Colonic mucosa (tissue), 4 donors: ENCODE measurements at places on chromosomes 2 and 18. TPM values are rescaled to one million over a fixed set of nuclear protein-coding genes. Genes with fewer than 3 reads are reported as not detected.

DNA sequence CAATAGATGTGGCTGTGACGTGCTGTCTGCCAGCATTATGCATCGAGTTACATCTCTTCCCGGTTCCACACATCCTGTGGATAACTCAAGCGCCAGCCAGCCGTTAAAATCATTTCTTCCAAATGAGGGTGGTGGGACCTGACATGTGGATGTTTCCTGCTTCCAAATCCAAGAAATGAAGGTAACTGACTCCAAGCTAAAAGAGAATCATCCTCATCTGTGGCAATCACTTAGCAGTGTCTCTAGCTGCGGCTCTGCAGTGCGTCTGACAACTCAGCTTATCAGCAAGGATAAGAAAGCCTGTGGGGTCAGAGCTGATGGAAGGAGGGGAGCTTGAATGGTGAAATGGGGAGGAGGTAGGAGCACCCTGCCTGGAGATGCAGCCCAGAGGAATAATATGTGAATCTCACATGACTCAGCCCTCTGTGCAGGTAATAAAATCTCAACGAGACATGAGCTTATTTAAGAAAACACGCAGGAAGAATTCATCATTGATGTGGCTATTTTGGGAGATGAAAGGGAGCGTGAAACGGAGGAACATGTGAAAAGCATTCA is 382.2 kb upstream of the TRIB2 start:
- no peak for DNase-seq

DNA sequence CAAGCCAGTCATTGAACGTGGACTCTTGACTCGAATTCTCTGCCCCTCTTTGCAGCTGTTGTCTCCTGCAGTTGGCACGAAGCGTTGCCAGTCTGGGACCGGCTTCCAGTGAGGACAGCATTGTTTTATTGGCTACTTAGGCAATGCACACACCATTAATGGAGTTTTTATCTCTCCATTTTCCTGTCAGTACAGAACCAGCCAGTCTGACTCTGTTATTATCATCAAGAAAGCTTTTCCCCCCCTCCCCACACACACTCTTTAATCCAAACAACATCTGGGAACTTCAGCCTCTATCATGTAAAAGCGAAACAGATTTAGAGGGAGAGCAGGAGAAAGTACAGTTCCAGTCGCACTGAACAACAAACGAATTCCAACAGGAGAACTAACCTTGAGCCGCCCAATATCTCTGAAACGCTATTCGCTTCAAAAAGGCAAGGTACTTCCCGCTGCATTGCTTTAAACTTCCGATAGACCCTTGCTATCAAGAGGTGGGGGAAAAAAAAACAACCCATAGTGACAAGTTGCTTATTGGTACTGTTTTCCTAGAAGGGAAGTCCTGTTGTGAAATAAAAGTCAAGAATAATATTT is 38.2 kb downstream of the ACVR1 start:
- DNase-seq, result no peak

Gene PLCD4
- 0.54 TPM for total RNA-seq

Gene NT5DC4
- not detected for total RNA-seq

DNA sequence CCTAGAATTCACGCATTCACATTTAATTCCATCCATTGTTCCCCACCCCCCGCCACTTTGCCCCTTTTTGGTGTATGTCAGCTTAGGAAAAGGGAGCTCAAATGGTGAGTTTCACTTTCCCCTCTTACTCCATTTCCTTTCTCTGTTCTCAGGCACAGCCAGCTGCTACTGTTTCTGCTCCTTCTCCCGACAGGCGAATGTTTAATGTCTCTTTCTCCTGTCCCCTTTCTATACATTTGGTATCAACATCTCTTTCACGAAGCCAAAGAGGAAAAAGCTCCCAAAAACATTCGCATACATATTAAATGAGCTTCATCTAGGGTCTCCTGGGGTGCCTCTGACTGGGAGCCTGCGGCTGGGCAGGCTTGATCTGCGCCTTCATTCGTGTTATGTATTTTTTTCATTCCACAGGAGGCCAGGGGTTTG is 124.2 kb upstream of the SATB2 start:
- DNase-seq, result no peak

GRCh38 chr18:29540548-29540947 is 1363.6 kb upstream of the CDH2 start:
- DNase-seq, result no peak

Gene CAPN13
- total RNA-seq, result 31.2 TPM

DNA sequence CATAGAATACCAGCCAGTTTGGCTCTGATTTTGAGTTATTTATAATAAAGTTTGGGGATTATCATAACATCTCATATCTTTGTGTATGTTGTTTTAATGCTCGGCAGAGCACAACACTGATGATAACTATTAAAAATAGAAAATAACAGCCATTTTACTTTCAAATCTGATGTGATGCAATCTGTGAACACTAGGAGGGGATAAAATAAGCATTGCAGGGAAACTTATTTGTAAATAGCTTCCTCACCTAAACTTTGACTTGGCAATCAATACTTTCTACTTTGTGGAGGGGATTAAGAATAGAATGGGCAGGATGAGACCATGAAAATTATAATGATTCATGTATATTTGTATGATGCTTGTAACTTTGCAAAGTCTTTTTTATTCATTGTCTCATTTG is 54.4 kb downstream of the USP14 start:
- DNase-seq, result no peak

- no peak for DNase-seq
Observed at GRCh38 chr18:58015065-58015780, 28.8 kb upstream of the NEDD4L start.

Gene E2F6
- 6.6 TPM for total RNA-seq

DNA sequence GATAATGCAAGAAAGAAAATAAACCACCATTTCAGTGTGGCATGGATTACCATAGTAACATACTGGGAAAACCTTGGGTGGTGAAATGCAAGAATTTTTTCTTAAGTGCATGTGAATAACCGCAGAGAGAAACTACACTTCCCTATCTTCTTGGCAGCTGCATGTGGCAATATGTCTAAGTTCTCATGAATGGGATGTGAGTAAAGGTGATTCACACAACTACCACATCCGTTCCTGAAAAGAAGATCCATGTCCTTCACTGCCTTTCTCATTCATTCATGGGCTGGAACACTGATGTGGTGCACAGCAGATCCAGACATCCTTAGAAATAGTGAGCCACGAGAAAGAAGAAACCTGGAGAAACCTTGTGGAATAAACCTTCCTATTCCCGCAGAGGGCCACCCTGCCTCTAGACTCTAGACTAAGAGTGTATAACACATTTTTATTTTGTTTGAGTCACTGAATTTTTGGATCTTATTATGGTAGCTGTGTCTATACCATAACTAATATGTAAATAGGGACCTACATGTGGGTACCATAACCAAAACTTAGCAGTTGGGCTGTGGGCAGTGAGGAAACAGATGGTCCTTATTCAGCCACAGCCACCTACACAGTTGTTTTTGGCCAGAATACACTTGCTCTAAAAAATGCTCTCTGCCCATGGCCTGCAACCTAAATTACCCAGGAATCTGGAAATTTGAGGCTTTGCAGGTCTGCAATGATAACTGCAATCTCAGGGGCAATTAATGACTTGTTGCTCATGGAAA is 573.3 kb downstream of the LRP1B start:
- DNase-seq, result no peak

Gene NEUROD1
- 3.0 TPM for total RNA-seq

DNA sequence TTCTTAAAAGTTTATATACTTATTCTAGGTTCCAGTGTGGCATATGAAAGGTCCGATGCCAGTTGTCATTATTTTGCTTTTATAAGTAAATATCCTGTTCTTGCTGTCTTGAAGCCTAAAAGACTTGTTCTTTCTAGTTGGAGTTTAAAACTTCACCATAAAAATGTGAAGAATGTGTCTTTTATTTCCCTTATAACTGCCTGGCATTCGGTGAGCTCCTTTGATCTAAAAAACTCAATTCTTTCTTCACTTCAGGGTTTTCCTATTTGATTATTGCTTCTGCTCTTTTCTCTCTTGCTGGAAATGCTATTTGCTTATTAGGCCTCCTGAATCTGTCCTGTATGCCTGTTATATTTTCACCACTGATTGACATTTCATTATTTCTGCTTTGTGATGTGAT is 51.6 kb downstream of the TSPYL6 start:
- DNase-seq, result no peak

Gene SANBR
- total RNA-seq, result 11.1 TPM

GRCh38 chr18:57923611-57924010 is 120.4 kb upstream of the NEDD4L start:
- no peak for DNase-seq

Gene PLA2R1
- total RNA-seq, result 6.7 TPM

DNA sequence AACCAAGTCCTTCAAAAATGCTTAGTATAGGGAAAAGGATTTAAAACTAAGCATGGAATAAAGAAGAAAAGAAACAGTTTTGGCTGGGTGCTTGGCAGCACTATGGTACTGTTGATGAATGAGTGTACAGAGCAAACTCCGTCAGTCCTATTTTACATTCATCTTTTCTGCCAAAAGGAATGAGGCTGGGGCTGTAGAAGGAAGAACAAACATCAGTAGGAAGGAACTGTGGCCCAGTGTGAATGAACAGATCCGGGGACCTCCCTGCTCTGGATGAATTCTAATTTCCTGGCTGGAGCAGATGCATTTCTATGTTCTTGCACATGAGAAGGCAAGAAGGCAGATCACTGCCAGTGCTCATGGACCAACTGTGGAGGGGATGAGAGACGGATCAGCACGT is 474.0 kb upstream of the MEIS1 start:
- no peak for DNase-seq

Gene KANSL1L
- 5.9 TPM for total RNA-seq

GRCh38 chr2:177551989-177552421 is 159.4 kb downstream of the AGPS start:
- peak; percentile 54 for DNase-seq

DNA sequence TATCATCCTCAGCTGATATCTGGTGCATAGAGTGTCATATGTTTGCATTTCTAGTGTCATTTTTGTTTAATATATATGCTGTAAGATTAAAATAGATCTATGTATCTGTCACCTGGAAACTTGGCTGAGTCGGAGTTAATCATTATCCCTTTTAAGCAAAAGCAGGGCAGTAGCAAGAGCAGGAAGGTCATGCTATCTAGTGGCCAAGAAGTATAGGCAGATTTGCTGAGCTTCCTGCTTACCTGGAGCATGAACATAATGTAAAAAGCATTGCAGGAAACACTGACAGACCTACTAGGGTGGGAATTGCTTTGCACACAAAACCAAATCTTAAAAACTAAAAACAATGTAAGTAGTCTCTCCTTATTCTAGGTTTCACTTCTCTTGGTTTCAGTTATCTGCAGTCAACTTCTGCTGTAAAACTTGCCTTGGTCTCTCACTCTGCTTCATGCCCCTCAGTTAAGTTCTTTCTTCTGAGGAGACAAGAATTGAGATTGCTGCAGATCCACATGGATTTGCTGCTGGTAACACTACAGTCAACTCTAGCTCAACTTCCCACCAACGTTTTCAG is 295.3 kb downstream of the CDH7 start:
- DNase-seq, result peak; percentile 17

Gene REG3G
- 1.1 TPM for total RNA-seq

DNA sequence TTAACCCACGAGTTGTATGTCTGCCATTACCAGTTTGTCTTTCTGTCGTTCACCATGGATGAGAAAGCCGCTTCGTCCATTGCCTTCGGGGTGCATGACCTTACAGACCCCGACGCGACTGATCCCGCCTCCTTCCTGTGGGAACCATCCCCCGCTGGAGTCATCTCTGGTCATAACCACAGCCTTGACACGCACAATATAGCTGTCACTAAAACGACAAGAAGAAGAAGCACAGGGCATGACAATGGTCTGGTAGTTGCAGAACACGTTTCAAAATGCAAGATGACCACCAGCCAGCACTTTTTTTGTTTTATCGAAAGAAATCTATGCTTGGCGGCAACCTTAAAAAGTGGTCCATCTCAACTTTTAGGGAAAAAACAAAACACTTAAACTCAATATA is 87.7 kb downstream of the SPRED2 start:
- no peak for DNase-seq

DNA sequence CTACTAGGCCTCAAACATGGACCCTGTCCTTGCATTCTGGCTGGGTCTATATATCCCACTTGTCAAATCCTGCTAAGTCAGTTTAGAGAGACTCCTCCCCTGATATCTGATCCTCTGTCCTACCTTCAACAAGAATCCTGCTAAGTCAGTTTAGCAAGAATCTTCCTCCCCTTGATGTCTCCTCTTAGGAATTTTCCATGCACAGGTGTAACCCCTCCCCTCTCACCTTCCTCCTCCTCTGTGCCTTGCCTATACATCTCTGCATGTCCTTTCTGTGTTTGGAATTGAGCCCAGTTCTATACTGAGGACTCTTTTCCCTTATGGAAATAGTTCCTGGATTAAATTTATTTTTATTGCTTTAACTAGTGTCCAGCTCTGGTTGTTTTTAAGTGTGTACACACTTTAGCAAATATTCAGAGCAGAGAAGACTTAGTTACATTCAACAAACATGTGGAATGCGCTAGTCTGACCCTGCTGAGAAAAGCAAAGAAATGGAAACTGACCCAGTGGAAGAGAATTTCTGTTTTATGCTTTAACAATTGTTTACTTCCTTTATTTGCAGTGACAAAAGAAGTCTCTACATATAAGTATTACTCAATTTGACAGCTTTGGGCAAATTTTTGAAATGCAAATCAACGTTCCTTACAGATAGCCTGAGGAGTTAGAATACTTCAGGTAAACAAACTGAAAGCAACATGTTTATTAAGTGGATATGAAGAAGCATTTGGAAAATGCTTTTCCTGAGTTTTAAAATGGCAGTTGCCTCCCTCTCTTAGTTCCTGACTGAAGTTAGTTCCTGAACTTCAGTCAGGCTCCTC is 80.6 kb downstream of the RIT2 start:
- DNase-seq, result no peak

DNA sequence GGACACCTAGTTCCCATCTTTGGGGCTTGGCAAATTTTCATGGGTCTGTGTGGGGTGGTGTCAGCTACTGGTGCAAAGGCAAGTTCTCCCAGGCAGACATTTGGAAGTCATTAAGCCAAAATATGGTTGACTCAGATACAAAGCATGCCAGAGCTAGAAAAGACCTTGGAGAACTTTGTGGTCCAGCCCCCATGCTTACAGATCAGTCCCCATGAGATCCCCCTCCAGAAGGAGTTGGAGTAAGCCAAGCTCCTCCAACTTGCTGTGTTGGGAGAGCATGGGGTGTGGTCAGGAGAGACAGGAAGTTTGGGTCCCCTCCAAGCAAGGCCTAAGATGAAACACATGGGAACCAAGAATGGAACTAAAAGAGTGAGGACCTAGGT is 224.5 kb downstream of the CYP26B1 start:
- no peak for DNase-seq

Gene NPAS2
- total RNA-seq, result 33.9 TPM

DNA sequence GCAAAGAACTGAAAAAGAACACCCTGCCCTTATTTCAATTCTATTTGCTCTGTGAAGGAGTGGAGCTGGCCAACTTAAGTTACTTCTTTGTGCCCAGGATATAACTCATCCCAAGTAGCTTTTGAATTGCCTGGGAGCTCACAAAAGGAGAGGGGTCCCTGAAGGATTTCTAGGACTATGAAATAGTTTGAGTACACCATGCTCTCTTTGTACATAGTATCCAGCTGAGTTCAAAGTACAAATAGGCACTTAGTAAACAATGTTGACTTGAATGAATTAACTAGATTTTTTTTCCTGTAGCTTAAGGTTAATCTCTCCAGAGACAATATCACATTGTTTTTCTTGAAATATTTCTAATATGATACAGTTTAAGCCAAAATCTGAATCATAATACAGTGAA is 47.7 kb downstream of the ZC3H15 start:
- no peak for DNase-seq

GRCh38 chr18:23879544-23879943 is 135.0 kb upstream of the TTC39C start:
- DNase-seq, result no peak
